ENCODE measurements at places on chromosomes 5 and 9.

GRCh38 chr9:116891424-116891823, 204.3 kb downstream of the TRIM32 start:
- no peak for DNase-seq

DNA sequence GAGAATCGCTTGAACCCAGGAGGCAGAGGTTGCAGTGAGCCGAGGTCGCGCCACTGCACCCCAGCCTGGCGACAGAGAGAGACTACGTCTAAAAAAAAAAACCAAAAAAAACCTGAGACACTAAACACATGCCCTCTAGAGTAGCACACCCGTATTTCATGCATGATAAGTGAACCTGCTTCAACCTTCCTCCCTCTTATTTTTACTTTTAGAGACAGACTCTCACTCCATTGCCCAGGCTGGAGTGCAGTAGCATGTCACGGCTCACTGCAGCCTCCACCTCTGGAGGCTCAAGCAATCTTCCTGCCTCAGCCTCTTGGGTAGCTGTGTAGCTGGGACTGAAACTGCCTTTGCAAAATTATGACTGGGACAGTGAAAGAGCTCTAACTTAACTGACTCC, 17.6 kb upstream of the NANS start:
- DNase-seq = no peak

DNA sequence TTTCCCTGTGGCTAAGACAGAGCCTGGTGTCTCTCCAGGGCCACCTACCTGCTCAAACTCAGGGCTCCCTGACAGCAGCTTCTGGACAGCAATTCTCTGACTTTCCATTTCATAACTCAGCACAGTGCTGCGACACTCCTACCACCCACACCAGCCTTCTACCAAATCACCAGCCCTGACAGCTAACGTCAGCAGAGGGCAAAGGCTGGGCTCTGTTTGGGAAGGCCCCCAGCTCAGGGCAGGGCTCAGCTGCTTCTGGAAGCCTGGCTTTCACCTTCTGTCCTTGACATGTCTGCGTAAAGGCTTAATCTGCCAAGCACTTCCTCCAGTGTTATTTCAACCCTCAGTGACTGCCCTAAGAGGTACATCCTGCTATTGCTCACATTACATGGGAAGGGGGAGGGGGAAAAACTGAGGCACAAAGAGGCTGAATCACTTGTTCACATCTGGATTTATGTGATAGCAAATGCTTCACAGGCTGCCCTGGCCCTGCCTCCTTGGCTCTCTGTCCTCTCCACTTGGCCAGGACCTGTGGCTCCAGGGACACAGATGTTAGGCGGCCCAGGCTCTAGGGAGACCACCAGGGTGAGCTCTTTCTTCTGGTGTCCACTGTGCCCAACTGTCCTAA, 102.5 kb upstream of the PANK3 start:
- no peak for DNase-seq

DNA sequence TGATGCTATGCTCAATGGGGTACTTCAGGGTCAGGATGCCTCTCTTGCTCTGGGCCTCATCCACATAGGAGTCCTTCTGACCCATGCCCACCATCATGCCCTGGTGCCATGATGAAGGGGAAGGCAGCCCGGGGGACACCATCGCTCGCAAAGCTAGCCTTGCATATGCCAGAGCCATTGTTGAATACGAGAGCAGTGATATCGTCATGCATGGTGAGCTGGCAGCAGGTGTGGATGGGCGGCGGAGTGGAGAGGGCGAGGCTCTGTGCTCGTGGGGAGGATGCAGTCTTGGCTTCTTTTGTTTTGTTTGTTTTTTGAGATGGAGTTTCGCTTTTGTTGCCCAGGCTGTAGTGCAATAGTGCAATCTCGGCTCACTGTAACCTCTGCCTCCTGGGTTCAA, 17.2 kb upstream of the SPZ1 start:
- DNase-seq = no peak

DNA sequence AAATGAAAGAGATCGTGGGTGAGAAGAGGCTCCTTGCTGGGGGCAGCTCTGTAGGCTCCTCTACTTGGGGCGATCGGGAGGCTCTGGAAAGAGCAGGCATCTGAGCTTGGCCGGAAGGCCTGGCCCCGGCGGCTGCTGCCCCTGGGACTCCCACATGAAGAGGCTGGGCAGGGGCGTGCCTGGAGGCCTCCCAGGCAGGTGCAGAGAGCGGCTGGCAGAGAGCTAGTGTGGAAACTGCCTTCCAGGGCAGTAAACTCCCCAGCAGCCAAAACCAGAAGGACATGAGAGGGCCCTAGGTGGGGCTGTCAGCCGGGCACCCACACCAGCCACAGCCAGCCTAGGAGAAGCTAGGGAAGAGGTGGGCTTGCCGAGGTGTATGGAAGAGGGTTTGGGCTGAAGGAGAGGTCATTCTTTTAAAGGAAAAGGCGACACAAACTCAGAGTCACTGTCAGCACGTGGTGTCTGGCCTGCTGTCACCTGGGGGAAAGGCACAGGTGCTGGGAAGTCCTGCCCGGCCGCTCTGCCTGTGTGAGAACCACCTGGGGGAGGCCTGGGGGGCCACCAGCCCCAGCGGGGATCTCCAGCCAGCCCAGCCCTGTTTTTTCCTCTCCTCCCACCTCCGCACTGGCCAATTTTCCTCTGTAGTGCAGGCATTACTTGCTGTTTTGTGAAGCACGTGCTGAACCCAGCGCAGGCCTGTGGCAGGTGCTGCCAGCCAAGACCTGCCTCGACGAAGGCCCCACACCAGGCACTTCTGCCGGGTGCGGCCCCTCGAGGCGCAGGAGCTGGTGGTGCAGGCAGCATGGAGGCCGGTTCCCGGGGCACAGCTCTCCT, 44.8 kb upstream of the EGFL7 start:
- DNase-seq = peak; percentile 55

DNA sequence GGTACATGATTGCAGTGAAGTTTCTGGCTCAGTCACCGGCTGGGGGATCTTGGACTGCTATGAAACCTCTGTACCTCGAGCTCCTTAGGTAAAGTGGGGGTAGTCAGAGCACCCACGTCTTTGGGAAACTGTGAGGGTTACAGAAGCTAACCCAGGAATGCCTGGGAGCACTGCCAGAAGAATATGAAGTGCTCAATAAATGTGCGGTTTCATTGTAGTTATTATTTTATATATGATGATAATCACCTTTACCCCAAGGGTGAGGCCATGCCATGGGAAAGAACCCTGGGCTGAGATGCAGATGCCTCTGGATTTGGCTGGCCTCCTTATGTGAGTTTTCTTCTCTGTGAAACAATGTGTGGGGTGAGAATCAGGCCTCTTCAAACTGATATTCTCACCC, 3.7 kb downstream of the NPR3 start:
- no peak for DNase-seq

DNA sequence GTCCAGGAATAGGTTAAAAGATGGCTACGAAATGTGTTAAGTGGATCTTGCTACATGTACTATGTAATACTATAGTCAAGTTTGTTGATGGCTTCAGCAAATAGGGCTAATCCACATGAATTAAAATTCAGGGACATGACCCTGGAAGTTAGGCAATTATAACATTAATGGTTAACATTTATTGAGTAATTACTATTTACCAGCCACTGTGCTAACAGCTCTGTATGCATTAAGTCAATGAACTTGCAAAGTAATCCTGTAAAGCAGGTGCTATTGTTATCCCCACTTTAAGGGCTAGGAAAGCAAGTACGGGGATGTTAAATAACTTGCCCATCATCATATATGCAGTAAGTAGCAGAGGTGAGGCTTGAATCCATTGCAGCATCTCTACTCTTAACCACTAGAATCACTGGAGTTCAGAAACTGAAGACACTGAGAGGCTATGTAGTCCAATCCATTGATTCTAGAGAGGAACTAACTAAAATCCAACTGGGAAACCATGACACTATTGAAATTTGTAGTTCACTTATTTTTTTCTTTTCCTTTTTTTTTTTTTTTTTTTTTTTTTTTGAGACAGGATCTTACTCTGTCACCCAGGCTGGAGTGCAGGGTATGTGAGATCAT, 77.5 kb upstream of the SPINK5 start:
- no peak for DNase-seq

DNA sequence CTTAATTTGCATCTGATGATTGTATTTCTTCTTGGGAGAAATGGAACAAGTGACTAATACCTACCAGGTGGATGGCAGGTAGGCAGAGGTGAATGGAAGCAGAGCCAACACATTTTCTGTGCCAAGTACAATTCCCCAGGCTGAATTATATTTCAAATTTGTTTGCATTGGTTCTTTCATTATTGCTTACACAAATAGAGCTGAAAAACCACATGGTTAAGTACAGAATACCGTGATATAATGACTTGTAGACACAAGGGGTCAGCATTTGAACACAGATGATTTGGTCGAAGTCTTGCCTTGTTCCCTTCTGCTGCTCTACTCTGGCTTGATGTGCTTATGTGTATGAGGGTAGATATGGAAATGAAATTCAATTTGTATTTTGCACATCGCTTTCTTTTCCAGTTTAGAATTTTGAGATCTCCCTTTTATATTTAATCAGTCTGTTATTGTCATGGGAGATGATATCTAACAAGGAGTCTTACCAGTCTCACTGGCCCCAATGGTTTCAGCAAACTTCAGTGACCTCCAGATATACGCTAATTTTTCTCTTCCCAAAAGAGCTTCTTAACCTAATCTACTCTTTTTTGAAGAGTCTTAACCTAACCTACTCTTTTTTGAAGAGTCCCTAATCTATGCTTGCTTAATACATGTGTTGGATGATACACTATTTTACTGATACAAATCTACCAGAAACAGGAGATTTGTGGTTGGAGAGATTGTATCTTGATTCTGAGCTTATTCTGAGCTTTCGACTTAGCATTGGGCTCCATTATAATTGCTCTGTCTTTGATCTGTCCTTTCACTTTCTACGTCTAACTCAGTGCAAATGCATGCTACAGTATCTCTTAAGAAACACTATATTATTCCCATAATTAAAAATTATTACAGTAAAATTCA, 88.1 kb downstream of the PCSK1 start:
- DNase-seq = peak; percentile 64
